COLO829 (cell line): ENCODE measurements at places on chromosomes 3 and 15.

- peak; percentile 31 for DNase-seq
These were observed 539.8 kb downstream of the FGF12 start for GRCh38 chr3:192187485-192188051.

- no peak for DNase-seq
These were observed 60.4 kb downstream of the BOC start for GRCh38 chr3:113271594-113272384.

- no peak for DNase-seq
These were observed 742 bp downstream of the TNK2 start for GRCh38 chr3:195907684-195907933.

- DNase-seq = no peak
These were observed 162.9 kb downstream of the TIGIT start for GRCh38 chr3:114456742-114457141.

DNA sequence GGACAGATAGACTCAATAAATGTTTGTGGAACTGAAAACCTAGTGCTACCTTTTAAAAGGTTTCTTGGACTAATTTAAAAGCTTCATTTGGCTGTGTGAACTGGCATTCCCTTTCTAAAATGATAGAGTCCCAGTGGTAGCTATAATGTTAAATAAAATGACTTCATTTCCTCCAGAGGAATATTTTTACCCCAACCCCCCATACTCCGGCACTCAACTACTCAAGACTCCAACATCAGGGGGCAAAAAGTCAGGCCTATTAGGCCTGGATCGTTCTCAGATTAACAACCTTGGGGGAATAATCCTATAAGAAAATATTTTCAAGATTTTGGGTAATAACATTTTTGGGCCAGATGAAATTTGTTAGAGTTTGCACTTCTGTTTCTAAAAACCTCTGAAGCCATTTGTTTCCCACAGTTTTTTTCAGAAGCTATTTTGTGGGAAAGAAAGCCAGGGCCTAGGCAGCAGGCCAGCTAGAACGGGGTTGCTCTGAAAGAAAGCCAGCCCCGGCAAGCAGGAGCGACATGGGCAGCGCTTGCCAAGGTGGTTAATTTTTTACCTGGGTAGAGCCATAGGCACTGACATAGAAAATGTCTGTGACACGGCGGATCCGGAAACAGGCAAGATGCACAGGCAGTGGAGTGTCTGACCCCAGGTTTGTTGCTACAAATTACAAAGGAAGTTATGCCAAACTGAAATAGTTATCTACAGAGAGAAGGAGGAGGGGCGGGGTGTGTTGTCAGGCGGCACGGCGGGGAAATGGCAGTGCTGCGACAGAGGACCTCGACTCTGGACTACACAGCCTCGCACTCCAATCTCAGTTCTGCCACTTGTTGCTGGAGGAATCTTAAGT lies 84.6 kb downstream of the MAGI1 start:
- DNase-seq = no peak

GRCh38 chr15:31261266-31262142 lies 65.1 kb upstream of the KLF13 start:
- no peak for DNase-seq

DNA sequence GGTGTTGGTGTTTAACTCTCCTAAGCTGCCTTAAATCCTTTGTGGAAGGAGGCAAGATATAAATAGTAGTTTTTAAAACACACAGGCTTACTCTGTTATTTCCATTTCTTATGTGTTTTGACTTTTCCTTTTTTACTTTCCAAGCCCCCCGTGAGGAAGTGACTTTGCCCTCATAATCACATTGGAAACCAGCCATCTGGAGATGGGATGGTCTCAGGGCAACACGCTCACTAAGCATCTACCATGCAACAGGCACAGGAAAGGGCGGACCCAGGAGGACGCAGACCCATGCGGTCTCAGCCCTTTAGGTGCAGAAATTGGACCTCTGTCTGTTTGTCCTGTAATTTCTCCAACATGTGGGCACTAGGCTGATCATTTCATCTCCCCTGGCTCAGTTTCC lies 115.7 kb downstream of the PDZRN3 start:
- no peak for DNase-seq

DNA sequence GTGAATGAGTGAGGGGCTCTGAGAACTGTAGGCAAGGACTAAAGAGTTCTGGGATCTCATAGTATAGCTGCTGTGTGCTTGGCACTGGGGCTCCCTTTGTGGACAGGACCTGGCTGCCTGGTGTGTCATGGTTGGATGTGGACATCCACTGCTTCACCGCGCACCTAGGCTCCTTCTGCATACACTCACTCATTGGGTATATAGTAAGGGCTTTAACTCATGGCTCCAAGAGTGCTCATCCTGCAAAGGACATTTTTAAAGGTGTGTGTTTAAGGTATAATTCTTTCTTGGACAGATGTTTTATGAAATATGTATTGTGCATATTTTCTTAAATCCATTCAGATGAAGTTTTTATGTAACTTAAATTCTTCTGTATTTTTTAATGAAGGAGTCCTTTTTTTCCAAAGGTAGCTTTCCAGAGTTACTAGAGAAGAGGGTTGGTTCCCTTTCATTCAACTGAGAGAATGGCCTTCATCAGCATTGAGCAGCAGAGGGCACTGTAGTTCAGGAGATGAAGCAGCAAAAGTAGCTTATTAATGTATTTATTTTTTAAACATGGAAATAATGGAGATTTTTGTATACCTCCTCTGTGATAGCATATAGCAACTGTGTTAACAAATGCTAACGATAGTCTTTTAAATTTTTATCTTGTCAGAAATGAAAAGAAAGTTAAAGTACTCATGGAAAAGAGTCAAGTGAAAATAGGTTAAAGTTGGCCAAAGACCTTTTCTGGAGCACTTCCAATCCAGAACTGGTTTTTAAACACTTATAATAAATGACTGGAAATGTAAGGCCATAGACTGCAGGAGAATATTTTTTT lies 25.2 kb downstream of the OXNAD1 start:
- DNase-seq = peak; percentile 21

- peak; percentile 42 for DNase-seq
These were observed 56.4 kb downstream of the SPTSSB start for GRCh38 chr3:161314836-161315395.

DNA sequence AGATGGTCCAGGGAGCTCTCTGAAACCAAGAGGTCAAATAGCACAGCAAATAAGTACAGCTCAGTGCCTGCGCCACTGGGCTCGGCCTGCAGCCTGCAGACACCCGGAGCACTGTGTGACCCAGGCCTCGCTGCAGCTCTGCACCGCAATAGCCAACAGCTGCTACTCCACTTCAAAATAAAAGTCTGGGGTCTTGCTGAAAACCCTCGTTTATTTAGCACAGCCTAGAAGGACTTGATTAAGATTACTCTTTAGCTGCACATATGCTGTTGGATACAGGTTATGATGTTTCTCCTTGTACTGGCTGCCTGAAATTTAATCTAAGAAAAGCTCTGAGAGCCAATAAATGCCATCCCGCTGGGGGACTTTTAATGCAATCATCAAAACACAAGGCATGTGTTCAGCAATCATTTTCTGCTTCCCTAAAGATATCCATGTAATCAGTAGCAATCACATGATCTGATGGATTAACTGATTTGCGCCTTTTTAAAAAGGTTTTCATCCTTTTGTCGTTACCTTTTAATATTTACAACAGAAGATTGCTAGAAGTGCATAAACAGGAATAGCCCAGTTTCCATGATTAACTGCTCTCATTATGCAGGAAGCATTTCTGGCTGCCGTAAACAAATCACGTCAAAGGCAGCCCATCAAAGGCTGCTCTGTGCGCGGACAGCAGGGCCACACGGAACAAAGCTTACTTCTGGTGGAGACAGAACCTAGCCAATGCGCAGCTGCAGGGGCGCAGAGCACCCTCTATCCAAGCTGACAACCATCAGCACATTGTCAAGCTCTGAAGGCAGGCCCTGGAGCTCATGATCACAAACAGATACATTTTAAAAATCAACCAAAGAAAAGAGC lies 58.8 kb downstream of the CLASP2 start:
- peak; percentile 98 for DNase-seq

GRCh38 chr15:47364230-47365141 lies 352.8 kb upstream of the SEMA6D start:
- no peak for DNase-seq

DNA sequence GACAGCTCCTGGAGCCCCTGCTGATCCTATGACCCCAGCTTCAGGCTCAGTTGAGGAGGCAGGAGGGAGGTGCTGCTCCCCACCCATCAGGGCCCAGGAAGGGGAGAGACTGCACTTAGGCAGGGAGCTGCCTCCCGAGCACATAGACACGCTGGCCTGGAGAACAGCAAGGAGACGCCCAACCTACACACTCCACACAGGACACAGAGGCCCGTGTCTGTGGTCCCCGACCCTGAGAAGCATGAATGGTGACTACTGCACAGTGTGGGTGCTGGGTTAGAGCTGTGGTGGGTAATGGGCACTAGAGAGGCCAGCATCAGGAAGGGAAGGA lies 1.1 kb upstream of the HHATL start:
- DNase-seq = no peak

DNA sequence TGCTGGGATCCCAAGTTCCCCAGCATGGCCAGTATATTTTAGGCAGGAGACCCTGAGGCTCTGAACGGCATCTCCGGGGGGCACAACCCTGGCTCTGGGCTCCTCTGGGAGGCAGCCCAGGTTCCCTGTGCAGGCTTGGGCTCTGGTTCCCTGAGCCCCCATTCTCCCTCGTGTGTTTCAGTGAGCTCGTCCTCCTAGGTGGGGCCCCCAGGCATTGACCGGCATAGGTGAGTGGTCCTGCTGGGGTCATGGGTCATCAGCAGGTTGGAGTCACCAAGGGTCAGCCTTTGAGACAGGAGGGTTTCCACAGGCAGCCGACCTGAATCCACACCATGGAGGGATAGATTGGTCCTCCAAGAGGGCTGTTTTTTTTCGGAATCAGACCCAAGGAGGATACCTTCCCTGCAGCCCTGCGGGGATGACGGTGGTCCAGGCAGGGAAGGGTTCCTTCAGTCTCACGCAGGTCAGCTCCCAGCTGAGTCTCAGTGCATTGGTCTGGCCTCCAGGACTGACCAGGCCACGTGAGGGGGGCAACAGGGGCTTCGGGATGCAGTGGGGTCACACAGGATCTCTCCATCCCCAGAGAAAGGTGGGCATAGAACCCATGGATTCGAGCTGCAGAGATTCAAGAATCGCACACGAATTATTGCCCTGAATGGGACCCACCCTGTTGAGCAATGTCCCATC lies 226.0 kb downstream of the SNRPN start:
- no peak for DNase-seq

GRCh38 chr3:137329594-137329993 lies 371.8 kb downstream of the IL20RB start:
- no peak for DNase-seq

DNA sequence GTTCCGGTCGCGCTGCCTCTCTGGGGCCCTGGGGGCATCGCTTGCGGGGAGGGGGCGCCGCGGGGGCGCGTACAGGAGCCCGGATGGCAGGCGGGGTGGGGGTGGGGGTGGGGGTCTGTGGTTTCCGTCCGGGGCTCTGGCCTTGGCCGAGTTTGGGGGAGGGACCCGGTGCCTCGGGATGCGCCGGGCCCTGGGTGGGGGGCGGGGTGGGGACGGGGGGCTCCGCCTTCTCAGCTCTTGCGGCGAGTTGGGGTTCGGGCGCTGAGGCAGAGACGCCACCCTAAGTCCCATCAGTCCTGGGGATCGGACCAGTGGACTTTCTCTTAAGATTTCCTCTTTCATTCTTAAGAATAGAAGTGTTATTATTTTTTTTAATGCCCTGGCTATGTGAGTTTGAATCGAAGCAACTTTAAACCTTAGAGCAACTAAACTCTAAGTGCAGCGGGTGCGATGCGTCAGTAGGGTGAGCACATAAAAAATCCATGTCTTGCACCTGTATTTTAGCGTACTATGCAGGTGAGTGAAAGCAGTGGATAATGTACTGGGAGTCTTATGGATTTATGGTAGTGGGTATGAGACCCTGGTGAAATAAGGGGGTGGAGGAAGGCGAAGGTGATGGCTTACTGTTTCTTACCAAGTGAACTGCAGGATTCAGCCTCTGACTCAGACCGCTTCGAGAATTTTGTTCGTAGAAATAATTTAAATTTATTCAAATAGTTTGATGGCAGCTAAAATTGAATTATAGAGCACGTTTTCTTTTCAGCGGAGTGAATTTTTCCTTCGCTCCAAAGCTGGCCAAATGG lies 762 bp downstream of the CTNNB1 start:
- no peak for DNase-seq

DNA sequence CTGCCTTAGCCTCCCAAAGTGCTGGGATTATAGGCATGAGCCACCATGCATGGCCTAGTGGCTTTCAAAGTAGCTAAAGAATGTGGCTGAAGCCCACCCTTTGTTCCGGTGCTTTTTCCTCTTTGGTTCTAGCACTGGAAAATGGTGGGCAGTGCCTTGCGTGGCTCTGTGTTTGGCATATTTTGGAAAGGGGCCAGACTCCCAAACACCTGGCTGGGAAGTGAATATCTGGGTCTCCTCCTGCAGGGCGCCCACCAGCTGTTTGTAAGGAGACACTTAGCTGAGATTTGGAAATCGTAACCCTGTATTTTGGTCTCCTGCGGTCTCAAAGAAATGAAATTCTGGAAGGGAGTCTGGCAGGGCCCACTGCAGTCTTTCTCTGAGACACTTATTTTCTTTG lies 336.4 kb downstream of the IL20RB start:
- DNase-seq = no peak

DNA sequence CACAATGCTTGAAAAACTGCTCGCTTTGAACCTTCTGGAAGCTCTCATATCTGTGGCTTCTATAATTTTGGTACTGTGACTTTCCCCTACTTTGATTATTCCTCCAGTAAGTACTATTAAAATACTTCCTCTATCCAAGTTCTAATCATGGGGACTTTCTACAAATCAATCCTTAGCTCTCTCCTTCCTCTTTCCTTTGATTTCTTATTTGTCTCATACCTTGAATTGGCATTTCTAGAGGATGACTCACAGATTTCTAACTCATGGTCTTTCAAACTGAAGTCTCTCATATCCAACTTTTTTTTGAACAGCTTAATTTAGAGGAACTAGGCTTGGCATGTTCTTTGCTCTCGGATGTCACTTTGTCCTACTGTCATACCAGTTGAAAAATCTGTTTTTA lies 241.8 kb downstream of the TBC1D5 start:
- peak; percentile 0 for DNase-seq

- peak; percentile 26 for DNase-seq
These were observed 54.2 kb downstream of the PPARG start for GRCh38 chr3:12343047-12343501.

DNA sequence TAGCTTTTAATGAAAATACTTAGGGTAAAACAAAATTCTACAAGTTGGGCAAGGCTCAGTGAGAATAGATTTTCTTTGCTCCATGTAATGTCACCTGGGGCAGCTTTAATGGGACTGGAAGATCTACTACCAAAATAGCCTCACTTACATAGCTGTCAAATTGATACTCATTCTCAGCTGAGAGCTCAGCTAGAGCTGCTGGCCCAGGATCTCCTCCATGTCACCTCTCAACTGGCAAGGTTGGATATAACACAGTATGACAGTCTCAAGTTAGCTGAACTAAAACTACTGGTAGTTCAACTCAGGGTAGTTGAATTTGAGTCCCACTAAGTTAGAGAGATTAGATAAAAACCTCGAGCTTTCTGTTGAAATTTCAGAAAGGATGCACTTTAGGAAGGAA lies 218.5 kb upstream of the PLSCR5 start:
- DNase-seq = no peak

DNA sequence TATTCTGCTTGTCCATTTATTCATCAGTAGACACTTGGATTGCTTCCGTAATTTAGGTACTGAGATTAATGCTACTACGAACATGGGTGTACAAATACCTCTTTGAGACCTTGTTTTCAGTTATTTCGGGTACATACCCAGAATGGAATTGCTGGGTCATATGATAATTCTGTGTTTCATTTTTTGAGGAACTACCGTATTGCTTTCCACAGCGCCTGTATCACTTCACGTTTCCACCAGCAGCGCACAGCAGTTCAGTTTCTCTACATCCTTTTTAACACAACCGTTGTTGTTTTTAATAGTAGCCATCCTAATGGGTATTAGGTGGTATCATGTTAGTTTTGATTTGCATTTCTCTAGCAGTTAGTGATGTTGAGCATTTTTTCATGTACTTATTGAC lies 9.5 kb downstream of the PAK2 start:
- DNase-seq = no peak
